Esophagus squamous epithelium (tissue), 5 donors: ENCODE measurements at places on chromosomes 16 and 17.

DNA sequence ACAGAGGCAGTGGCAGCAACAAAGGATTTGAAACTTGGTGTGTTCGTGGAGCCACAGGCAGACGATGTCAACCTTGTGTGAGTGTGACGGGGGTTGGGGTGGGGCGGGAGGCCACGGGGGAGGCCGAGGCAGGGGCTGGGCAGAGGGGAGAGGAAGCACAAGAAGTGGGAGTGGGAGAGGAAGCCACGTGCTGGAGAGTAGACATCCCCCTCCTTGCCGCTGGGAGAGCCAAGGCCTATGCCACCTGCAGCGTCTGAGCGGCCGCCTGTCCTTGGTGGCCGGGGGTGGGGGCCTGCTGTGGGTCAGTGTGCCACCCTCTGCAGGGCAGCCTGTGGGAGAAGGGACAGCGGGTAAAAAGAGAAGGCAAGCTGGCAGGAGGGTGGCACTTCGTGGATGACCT lies 25.5 kb downstream of the STH start:
- DNase-seq: no peak

DNA sequence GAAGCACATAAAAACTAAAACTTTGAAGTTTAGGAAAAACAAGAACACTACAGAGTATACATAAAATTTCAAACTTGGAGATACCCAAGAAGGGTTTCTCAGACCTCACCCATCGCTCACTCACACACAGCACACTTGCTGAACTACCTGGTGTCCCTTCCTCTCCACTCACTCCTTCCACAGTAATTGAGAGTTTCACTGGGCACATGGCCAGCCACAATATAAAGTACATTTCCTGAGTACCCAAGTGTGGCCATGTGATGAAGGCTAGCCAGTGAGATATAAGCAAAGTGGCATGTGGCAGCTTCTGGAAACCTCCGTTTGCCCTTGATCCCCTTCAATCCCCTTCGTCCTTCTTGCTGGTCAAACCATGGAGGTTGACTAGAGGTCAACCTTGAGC lies 11.9 kb downstream of the TOX3 start:
- no peak for DNase-seq

GRCh38 chr17:46163316-46163715 lies 29.9 kb downstream of the KANSL1 start:
- no peak for DNase-seq

DNA sequence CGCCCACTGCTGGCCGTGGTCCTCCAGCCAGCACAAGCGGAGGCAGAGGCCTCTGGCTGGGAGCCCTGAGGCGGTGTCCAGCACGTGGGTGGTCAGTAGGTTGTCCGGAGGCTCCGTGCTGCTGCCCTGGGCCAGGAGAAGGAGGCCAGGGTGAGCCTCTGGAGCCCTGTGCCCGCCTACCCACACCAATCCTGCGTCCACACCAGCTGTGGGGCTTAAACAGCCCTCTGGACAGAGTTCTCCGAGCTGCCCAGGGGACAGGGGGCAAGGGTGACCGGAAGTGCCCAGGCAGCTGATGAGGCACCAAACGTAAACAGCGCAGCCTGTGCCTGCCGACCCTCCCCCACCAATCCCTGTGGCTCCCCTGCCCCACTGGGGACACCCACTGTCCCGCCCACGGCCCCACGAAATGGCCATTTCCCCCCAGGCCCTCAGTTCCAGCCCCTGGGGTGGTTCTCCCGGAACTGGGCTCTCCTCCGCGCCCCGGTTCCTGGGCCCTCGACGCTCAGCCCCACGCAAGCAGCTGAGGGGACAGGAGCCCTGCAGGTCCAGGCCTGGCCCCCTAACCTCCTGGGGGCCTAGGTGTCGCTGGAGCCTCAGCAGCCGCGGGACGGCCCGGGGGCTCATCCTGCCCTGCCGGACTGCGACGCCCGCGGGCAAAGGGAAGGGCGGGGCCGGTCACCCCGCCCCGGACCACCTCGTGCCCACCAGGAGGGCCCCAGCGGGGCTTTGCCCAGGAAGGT lies 27.9 kb upstream of the DBNDD1 start:
- no peak for DNase-seq

GRCh38 chr16:17607075-17607509 lies 136.3 kb upstream of the XYLT1 start:
- DNase-seq: no peak

DNA sequence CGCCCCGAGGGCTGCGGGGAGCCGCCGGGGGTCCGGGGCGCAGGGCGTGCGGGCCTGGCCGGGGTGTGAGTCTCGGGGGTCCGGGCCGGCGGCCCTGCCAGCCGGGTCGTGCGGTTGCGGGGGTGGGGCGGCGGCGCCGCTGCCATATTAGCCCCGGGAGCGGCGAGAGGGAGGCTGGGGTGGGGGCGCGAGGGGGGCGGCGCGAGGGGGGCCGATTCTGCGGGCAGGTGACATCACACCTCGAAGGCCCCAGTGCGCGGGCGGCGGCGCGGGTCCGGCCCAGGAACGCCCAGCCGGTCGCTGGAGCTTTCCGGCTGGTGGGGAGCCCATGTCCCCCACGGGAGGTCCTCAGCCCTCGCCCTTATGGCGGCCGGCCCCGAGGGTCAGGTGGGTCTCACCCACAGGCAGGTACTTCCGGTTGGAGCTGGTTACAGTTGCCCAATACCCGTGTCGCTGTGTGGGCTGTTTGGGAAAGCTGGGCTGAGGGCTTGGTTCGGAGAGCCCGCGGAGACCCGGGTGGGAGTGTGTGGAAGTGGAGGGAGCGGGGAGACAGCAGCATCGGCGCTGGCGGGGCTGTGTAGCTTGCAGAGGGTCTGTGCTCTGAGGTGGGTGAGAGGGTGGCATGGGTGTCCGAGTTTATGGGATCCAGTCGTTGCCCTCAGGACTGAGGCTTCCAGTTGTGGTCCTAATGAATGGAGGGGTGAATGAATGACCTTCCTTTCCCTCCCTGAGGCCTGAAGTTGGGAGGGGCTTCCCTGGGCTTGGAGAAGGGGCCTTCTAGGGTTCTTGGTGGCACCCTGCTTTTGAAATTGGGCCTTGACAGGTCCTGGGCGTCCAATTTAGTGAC lies 804 bp downstream of the ATP6V0C start:
- no peak for DNase-seq

- DNase-seq: no peak
Observed at GRCh38 chr17:57617218-57617617, 127.9 kb downstream of the CCDC182 start.

DNA sequence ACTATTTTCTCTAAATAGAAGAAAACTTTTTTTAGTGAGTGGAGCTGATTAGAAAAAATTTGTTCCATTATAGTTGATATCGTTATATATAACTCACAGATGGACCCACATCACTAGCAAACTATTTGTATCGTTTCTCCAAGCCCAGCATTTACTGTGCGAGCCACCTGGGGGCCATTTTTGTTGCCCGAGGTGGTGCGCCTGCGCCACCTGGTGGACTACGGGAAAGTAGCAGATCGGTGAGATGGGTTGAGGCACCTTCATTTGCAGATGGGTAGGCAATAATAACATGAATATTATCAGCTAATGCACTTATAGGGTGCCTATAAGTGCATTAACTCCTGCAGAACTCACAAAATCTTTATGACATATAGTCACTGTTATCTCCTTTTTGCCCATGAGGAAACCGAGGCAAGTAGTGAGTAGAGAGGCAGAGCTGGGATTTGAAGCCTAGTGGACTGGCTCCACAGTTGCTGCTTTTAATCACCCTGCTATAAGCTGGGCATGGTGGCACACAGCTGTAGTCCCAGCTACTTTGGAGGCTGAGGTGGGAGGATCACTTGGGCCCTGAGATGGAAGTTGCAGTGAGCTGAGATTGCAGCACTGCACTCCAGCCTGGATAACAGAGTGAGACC lies 23.2 kb upstream of the NTN1 start:
- DNase-seq: no peak

- no peak for DNase-seq
Observed at GRCh38 chr17:66964930-66965800, 658 bp downstream of the CACNG4 start.

DNA sequence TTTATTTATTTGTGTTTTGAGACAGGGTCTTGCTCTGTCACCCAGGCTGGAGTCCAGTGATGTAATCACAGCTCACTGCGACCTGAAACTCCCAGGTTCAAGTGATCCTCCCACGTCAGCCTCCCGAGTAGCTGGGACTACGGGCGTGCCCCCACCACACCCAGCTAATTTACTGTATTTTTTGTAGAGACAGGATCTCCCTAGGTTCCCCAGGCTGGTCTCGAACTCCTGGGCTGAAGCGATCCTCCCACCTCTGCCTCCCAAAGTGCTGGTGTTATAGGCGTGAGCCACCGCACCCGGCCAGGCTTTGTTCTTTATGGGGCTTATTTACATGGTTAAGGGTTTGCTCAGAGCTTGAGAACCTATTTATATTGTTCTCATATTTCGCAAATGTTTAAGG lies 5.8 kb upstream of the MEIOB start:
- DNase-seq: no peak

- no peak for DNase-seq
Observed at GRCh38 chr17:27578718-27579085, 52.3 kb upstream of the LGALS9 start.

DNA sequence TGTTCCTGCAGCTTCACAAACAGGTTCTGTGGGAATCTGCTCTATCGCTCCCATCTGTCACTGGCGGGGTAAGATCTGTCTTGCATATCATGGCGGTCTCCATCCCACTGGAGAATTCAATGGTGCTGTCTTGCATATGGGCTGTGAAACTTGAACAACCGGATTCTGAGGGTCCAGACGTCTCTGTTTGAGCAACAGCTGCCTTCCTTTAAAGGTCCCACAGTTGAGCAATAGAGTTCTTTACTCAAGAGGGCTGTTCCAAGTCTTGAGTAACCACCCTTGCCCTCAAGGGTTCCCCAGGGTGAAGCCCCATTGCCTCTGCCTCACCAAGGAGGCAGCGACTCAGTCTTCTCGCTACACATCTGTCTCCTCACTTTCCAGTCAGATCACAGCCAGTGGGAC lies 50.8 kb downstream of the ZFHX3 start:
- no peak for DNase-seq

DNA sequence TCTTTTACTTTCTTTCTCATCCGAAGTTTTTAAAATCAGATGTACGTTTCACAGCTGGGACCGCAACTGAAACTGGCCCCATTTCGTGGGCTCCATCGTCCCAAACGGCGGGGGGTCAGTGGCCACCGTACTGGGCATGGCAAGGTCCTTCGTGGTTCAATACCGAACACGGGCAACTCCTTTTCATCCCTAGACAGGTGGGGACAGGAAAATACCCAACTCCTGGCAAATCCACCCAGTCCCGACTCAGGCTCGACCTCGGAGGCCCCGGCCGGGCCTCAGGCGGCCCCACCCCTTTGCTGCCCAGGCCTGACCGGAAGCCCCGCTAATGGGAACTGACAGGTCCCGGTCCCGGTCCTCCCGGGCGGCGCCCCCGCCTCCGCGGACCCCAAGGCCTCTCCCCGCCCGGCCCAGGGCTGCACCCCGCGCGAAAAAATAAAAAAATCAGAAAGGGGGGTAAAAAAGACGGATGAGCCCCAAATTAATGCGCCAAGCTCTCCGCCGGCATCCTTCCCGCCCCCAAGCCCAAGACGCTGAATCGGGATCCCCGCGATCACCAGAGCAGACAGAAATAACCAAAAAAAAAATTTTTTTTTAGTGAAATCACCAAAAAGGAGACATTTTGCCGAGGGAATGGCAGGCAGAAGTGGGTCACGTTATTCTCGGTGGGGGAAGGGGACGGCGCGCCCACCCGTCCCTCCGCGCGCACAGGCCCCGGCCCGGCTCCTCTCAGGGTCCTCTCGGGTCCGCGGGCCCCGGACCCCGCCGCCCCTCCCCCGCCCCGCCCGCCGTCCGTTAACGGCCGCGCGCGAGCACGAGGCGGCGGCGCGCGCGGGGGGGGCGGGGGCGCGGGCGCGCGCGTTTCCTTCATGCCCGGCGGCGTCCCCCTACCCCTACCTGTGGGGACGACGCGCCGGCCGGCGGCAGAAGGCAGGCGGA lies 562 bp downstream of the ZC3H7A start:
- no peak for DNase-seq

DNA sequence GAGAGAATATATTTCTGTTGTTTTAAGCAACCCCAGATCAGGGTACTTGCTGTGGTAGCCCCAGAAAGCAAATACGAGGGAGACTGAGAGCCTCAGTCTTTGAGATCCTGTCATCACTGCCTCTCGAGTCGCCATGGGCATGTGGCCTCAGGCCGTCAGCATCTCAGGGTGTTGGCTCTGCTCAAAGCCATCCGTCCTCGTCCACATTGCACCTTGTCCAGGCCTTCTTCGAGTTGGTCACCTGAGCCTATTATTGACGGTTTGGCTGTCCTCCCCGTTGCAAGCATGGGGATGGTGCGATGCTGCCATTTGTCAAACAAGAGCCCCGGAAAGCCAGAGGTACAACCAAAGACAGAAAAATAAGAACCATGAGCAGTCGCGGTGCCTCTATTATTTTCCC lies 136.9 kb downstream of the IRF8 start:
- no peak for DNase-seq

- DNase-seq: no peak
Observed at GRCh38 chr16:3088450-3088849, 10.6 kb downstream of the ZSCAN10 start.

DNA sequence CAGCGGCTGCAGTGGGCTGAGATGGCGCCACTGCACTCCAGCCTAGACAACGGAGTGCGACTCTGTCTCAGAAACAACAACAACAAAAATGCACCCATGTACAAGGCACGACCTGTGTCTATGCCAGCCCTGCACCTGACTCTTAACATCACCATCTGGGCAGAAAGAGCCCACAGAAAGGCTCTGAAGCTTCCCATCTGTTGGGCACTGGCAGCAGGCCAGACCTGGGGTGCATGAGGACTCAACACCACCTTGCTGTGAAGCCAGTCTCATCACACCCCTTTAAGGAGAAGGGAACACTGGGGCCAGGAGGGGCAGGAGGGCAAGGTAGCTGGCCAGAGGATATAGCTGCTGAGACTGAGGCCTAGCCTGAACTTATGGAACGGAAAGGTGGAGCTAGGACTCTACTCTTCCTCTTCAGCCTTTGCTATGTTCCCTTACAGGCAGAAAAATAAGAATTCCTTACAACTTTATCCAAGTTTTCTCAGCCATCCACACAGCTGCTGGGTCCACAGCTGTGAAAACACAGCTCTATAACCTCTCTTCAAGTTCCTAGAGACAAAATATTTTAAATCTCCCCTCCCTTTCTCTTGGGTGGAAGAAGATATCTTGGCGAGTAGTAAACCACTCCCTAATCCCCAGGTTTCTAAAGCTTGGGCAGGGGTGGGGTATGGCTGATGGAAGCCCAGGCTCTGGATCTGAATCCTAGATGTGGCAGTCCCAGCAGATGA lies 2.8 kb downstream of the ELOB start:
- DNase-seq: no peak
